Omental fat pad (tissue), 4 donors: ENCODE measurements at places on chromosomes 7 and 10. TPM values are rescaled to one million over a fixed set of nuclear protein-coding genes. Genes with fewer than 3 reads are reported as not detected.

GRCh38 chr7:16711730-16712129 lies 41.8 kb upstream of the TSPAN13 start:
- DNase-seq = no peak

The MPP7 gene
- 4.8 TPM for total RNA-seq

GRCh38 chr7:18278316-18278715 lies 217.2 kb upstream of the HDAC9 start:
- no peak for DNase-seq

The PNLIPRP2 gene
- total RNA-seq = not detected

DNA sequence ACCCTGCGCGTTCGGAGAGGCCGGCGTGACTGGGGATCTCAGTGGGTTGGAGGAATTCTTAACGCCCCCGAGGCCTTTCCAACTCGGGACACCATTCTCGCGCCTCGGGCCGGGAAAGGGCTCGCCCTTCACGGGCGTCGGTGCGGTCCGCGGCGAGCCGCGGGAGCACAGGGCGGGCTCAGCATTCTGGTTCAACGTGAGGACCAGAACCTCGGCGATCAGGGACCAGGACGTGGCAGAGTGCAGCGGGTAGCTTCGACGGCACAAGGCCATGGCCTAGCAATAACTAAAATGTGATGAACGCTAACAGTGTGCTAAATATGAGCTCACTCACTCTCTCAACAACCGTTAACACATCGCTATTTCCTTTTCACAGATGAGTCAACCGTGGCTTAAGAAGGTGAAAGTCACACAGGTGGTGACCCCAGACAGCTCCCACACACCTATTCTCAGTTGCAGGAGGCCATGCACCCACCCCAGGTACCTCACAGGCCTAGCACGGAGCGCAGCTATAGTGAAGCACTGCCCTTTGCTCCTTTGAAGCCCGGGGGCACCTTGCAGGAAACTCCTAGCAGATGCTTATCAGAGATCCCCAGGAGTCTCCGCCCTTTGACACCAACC lies 4.5 kb upstream of the EMX2 start:
- DNase-seq = no peak

DNA sequence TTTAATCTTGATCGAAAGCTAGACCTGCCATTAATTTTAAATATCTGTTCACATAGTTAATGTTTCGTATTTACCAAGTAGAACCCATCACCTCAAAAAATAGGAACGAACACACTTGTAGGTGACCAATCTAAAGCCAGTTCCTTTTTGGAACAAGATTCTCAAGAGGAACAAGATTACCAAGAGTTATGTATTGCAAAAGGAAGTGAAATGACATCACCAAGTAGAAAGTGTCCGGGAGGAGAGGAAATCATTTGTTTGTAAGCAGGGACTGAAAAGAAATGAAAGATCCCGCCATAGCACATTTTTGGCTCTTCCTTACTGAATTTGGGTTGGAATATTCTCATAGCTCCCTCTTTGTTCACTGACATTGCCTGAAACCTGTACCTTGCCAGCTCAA lies 1200.5 kb downstream of the SORCS1 start:
- no peak for DNase-seq

- no peak for DNase-seq
These were observed 104.5 kb upstream of the PCLO start for GRCh38 chr7:83267141-83267631.

DNA sequence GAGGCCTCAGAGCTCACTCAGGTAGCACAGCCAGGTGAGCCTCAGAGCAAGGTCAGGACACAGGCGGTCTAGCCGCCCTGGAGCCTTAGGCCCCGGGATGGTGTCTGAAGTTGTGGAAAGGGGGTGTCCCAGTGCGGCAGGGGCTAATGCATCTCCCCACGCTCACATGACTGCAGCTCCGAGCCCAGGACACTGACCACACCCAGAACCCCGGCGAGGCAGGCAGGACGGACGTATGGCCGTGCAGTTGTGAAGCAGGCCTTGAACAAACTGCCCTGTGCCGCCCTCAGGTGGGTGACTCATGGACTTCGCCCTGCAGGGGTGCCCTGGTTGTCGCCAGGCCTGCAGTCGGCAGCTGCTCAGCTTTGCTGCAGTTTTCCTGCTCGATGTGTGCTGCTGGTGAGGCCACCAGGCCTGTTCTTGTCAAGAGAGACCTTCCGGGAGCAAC lies 5.0 kb upstream of the PRKAR1B start:
- no peak for DNase-seq

- DNase-seq = no peak
These were observed 29.4 kb upstream of the RAB18 start for GRCh38 chr10:27474741-27475140.

GRCh38 chr7:150381785-150382122 lies 2.6 kb downstream of the ZNF775 start:
- DNase-seq = no peak

The MSS51 gene
- total RNA-seq = 4.6 TPM

The RNF32 gene
- total RNA-seq = 1.9 TPM

GRCh38 chr10:123570051-123570897 lies 95.9 kb upstream of the GPR26 start:
- no peak for DNase-seq

GRCh38 chr10:122459561-122460273 lies 1.6 kb upstream of the HTRA1 start:
- no peak for DNase-seq

GRCh38 chr7:151774951-151775350 lies 102.0 kb downstream of the PRKAG2 start:
- DNase-seq = no peak

GRCh38 chr10:101225846-101226421 lies 3.3 kb downstream of the LBX1 start:
- no peak for DNase-seq

DNA sequence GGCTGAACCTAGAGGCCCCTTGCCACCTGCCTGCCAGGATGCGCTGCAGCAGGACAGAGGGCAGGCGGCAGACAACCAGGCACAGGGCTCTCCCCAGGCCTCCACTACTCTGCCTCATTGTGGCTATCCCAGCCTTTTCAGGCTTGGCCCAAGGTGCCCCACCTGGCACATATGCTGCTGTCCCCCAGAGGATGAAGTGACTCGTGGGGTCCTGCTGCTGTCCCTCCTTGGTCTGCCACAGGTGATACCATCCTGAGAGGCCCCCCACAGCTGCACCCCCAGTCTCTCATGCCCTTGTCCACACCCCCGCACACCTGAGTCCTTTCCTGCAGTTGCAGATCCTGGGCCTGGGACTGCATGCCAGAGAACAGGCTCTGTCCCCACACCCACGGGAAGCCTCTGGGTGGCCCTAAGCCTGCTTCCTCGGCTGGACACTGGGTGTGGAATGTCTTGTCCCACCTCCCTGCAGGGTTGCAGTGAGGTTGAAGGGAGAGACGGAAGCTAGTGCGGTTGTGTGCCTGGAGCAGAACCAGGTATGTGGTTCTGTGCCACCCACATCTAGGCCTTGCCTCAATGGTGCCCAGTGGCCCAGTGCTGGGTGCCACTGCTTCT lies 55.3 kb downstream of the RASGEF1A start:
- DNase-seq = no peak

The TMEM130 gene
- total RNA-seq = 0.19 TPM

GRCh38 chr7:46537191-46537905 lies 616.3 kb upstream of the IGFBP3 start:
- no peak for DNase-seq

DNA sequence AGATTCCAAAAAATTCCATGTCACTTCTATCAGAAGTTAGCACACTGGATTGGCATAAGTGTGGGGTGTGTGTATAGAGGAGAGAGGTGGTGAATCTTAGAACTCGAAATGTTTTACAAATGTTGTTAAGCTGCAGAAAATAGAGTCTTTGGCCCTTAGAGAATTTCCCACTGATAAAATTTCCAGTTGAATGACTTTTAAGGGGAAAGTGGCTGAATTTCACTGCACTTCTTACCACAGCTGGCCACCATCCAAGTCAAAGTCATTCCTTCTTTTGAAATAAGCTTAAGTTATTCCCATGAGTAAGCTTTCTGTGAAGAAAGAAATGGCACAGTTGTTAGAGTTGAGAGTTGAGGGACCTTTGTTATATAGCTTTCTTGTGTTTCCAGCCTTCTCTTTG lies 13.9 kb downstream of the VCL start:
- no peak for DNase-seq

The ENKUR gene
- not detected for total RNA-seq

The MAPK8 gene
- total RNA-seq = 43.4 TPM

GRCh38 chr7:38223306-38223705 lies 45.3 kb downstream of the STARD3NL start:
- DNase-seq = no peak

DNA sequence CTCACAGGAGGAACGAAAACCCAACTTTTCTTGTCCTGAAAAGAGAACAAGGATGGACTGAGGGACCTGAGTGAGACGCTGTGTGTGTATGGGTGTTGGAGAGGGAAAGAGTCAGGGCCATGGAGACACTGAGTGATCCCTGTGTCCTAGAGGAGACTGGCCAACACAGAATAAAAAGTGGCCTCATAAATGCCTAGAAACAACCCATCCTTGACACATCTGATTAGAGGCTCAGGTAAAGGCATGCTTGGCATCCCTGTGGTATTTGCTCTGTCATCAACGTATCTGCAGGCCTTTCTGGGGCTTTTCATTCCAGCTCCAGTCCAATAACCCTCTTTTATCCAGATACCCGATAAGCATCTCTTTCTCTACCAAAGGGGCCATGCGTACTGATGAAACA lies 86.3 kb downstream of the FGFR2 start:
- no peak for DNase-seq

DNA sequence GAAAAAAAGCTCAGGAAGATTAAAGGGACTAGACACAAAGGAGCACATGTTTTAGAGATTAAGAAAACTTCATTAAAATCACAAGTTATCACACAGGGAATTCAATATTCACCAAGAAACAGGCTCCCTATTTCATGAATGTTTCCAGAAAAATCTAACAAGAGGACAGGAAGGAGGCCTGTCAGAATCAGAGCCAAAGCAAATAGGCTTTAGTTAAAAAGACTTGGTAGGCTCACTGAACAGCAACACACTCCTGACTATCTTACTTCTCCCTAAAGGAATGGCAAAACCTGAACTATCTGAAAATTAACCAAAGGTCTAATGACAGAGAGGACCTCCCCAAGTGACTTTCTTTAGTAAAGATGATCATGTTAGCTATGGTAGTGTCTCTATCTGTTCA lies 188.3 kb upstream of the MEOX2 start:
- no peak for DNase-seq

DNA sequence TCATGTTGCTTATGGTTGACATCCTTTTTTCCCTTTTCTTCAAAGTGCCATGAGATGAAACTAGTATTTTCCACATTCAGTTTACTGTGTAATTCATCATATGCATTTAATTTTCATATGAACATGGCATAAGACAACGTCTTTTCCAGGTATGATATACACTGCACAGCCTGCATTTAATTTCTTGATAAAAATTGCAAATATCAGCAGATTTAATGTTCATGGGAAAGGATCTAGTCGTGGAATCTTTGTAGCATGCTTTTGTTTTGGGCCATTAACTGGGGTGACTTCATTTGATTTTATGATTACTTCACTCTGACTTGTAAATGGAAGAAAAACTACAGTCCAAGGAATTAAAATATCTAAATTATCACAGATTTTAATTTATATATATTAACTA lies 837.3 kb downstream of the IPMK start:
- DNase-seq = no peak

The NKX6-2 gene
- not detected for total RNA-seq

DNA sequence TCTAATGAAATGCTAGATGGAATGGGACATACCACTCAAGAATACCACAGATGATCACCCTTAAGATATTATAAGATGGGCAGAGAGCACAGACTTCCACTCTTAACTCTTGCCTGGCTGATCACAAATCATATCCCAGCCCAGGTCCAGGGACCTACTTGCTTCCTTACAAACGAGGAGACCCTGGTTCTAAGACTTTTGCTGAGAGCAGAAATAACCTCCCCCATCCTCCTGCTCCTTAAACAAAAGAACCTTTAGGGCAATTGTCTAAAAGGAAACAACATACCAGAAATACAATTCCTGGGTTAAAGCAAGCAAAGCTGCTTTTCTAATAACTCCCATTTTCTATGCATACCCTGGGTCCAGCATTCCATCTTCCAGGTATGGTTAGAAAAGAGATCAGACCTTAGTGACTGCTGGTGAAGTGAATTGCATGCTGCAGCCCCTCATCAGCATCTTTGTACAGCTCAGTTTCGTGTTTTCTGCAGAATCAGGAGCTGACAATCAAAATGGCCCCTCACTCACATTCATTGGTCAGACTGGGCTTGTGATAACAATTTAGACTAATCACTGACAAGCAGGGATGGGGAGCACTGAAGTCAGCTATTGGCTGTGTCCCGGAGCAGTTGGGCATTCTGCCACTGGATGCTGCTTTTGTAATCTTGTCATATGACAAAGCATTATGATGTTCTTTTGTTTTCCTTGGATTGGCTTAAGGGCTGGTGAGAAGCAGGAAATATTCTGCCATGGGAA lies 14.6 kb downstream of the IFIT3 start:
- no peak for DNase-seq

GRCh38 chr10:35341521-35341920 lies 5.2 kb downstream of the CCNY start:
- no peak for DNase-seq

The HDAC9 gene
- 17.8 TPM for total RNA-seq

The TBXAS1 gene
- 63.4 TPM for total RNA-seq

DNA sequence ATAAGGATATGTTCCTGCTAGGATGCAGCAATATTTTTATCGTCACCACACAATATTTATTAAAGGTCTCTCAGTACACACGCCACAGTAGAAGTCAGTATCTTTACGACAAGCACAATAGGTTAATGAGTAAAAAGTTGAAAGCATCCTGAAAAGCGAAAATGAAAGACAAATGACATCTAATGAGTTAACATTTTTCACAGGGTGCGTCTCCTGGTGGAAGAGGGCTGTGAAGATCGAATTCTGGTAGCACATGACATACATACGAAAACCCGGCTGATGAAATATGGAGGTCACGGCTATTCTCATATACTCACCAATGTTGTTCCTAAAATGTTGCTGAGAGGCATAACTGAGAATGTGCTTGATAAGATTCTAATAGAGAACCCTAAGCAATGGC lies 10.8 kb downstream of the C1QL3 start:
- DNase-seq = no peak

DNA sequence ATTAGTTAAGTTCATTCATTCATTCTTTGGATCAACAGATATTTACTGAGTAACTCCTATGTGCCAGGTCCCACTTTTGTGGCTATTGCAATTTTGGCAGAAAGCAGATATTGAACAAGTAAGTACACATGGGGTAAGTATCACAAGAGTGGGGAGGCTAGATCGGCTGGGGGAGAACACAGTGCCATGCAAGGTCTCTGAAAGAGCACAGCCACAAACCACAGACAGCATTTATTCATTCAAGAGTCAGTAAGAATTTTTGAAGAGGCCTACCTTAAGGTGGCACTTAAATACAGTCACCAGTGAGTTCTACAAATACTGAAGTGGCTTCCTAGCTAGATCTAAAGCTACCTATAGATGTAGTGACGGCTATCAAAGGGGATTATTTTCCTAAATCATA lies 304.2 kb downstream of the RNLS start:
- DNase-seq = no peak

GRCh38 chr7:156614434-156615264 lies 25.9 kb upstream of the RNF32 start:
- DNase-seq = no peak
